ENCODE measurements at places on chromosomes 2 and 18.

DNA sequence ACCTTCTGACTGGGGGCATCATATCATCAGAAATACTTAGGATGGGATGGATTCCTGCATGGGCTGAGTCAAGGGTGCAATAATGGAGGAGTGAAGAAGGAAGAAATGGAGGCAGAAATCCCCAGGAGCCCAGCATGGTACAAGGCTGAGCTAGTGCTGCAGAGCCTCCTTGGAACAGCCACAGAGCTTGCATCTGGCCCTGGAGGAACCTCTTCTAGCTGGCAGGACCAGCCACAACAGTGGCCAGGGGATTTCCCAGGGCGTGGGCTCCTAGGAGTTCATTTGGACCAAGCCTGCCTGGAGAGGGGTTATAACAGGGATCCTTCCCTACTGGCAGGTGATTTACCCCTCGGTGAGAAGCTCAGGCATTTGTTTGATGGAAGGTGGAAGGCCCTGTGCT, 4.7 kb upstream of the IL37 start:
- no peak for DNase-seq
- peaks cover 7% of the 10 kb centered on the region for H3K27me3 ChIP-seq
- H3K4me1 ChIP-seq: no peaks in the 10 kb centered on the region
- no peaks in the 10 kb centered on the region for H3K36me3 ChIP-seq

DNA sequence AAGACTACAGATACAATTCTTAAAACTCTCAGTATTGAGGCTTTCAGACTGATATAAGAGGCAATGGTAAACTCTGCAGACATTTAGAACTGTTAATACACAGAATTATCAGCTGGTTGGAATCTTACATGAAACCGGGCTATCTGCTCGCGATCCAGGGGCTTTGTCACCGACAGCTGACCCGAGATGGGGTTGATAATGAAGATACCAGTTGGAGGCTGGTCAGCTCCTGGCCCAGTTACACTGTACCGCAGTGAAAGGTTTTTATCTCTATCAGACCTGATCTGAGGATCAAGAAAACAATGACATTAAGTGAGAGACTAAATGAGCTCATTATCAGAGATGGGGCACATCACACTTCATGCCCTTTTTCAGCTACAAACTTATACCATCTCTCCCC, 167.3 kb downstream of the CDH2 start:
- H3K36me3 ChIP-seq: peaks cover 8% of the 10 kb centered on the region
- peaks cover 56% of the 10 kb centered on the region for H3K4me1 ChIP-seq
- H3K27ac ChIP-seq: peak overlapping the region; percentile 34
- H3K4me3 ChIP-seq: no peak overlapping the region
- no peaks in the 10 kb centered on the region for H3K27me3 ChIP-seq

- H3K4me3 ChIP-seq: no peak overlapping the region
- H3K4me1 ChIP-seq: no peaks in the 10 kb centered on the region
- no peak overlapping the region for H3K27ac ChIP-seq
- peaks cover 1% of the 10 kb centered on the region for H3K36me3 ChIP-seq
Measured at GRCh38 chr2:70726947-70727725, 40.9 kb downstream of the ADD2 start.

- no peaks in the 10 kb centered on the region for H3K36me3 ChIP-seq
- H3K27me3 ChIP-seq: no peaks in the 10 kb centered on the region
- no peak overlapping the region for H3K27ac ChIP-seq
- H3K4me3 ChIP-seq: no peak overlapping the region
- peaks cover 63% of the 10 kb centered on the region for H3K4me1 ChIP-seq
- no peak for DNase-seq
Measured at GRCh38 chr2:39432701-39433100, 4.4 kb downstream of the MAP4K3 start.

DNA sequence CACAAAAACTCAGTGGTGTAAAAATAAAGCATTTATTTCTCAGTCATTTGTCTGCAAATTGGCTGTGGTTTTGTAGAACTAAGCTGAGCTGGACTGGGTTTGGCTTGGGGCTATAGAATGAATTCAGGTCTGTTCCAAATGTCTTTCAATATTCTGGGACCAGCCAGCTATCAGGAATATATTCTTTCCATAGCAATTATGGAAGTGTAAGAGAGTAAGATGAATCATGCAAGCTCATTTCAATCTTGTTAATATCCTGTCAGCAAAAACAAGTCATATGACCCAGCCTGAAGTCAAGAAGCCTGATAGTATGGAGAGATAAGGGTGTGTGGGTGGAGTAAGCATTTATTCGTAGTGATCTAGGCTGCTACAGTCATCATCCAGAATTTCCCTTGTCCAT, 481.0 kb upstream of the CDH2 start:
- peaks cover 4% of the 10 kb centered on the region for H3K27me3 ChIP-seq
- no peak overlapping the region for H3K4me3 ChIP-seq
- peaks cover 4% of the 10 kb centered on the region for H3K4me1 ChIP-seq
- no peak for DNase-seq
- H3K36me3 ChIP-seq: no peaks in the 10 kb centered on the region

GRCh38 chr18:34764451-34764850, 54.4 kb downstream of the DTNA start:
- no peaks in the 10 kb centered on the region for H3K27me3 ChIP-seq
- no peaks in the 10 kb centered on the region for H3K36me3 ChIP-seq
- no peak overlapping the region for H3K27ac ChIP-seq
- no peak overlapping the region for H3K4me3 ChIP-seq
- peaks cover 20% of the 10 kb centered on the region for H3K4me1 ChIP-seq

DNA sequence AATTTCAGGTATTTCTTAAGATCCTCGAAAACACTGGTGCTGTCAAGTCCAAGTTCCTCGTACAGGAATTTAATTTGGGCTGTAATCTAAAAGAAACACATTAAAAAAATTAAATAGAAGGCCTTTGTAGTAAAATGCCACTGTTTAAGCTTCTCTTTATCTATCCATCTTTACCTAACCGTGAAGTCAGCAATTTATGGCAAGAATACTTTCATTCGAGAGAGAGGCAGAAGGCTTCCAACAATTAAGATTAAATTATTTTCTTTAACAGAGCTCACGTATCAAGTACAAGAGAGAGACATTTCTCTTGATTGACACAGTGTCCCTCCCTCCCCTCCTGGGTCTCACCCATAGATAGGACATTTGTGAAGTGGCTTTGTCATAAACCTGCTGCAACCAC, 39.9 kb downstream of the PREPL start:
- H3K27ac ChIP-seq: no peak overlapping the region
- peaks cover 15% of the 10 kb centered on the region for H3K4me1 ChIP-seq
- no peak for DNase-seq
- no peaks in the 10 kb centered on the region for H3K27me3 ChIP-seq
- no peak overlapping the region for H3K4me3 ChIP-seq

- peaks cover 45% of the 10 kb centered on the region for H3K36me3 ChIP-seq
- no peak overlapping the region for H3K4me3 ChIP-seq
- H3K27ac ChIP-seq: peak overlapping the region; percentile 57
- H3K27me3 ChIP-seq: no peaks in the 10 kb centered on the region
- DNase-seq: no peak
Measured at GRCh38 chr18:10689236-10690034, 163.6 kb downstream of the NAPG start.

GRCh38 chr2:39845460-39846146, 66.5 kb upstream of the THUMPD2 start:
- H3K4me1 ChIP-seq: no peaks in the 10 kb centered on the region
- H3K4me3 ChIP-seq: no peak overlapping the region
- H3K36me3 ChIP-seq: no peaks in the 10 kb centered on the region
- no peak overlapping the region for H3K27ac ChIP-seq
- no peak for DNase-seq

DNA sequence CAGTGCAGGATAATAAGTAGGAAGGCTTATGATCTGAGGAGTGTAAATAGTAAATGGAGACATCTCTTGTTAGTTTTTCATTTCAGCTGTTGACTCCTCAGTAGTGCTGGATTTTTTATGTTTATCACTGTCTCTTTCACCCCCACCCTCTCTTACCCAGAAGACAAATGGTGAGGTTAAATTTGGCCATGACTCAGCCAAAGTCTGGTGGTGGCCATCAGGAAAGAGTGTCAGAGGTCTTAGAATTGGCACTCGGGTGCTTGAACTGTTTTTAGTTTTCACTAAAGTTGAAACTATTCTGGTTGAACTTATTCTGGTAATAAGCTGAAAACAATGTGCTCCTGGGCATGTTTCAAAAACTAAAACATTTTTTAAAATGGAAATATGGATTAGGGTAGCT, 123.3 kb downstream of the FHOD3 start:
- peaks cover 28% of the 10 kb centered on the region for H3K4me1 ChIP-seq
- no peak for DNase-seq
- no peaks in the 10 kb centered on the region for H3K36me3 ChIP-seq
- H3K27ac ChIP-seq: no peak overlapping the region

DNA sequence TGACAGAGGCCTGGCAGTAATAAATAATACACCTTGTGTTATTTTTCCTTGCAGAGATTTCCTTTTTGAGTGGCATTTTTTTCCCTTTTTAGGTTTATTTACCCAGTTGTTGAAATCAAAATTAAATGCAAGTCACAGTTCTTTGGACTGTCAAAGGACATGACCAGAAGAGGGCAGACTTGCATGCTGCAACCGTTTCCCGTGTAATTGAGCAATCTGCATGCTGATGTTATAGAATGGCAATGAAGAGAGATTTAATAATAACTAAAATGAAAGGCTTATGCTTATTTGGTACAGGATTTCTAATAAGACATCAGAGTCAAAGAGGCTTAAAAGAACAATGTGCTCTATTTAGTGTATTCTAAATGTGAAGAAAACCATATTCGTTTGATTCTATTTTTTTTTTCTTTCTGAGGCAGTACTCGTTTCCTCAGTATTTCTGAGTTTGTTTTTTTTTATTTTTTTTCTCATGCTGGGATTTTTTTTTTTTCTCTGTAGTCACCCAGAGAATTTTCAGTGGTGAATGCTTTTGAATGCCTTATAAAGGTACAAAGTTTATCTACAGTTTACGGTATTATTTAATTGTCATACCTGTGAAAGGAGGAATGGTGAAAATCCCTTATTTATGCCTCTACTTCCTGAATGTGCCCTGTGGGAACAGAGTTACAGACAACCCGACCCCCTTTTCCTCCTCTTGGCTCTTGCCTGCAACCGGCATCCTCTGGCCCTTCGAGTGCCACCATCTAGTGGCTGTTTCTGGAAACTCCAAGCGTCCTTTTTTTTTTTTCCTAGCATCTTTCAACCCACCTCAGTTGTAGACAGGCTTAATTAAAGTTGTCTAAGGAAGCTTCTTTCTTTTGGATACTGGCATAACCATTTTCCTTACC, 368.5 kb downstream of the LRRTM1 start:
- peak overlapping the region; percentile 26 for H3K4me3 ChIP-seq
- peaks cover 8% of the 10 kb centered on the region for H3K4me1 ChIP-seq
- H3K27ac ChIP-seq: peak overlapping the region; percentile 71
- no peaks in the 10 kb centered on the region for H3K36me3 ChIP-seq

DNA sequence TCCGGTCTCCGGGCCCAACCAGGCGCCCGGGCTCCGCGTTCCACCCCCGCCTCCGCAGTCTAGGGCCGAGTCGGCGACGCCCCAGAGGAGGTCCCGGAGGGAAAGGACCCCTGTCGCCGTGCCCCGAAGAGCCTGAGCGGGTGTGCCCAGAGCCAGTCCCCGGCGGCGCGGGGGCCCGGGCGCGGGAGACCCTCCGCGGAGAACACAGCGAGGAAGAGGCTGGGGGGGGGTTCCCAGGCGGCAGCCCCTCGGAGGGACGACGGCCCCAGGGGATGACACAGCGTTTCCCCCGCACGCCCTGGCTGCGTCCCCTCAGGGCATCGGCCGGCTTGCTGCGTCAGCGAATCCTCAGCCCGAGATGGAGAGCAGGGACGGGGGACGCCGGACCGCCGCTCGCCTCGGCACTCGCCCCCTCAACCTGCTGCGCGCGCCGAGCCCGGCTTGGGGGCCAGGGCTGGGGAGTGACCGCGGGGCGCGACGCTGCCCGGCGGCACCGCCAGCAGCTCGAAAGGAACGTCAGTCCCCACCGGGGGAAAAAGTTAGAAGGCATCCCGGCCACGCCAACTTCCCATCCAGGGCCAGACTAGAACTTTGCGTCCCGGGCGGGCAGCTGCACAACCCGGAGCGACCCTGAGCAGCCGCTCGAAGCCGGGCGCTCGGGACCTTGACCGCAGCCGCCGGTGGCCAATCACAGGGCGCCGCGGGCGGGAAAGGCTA, 711 bp downstream of the SFXN5 start:
- H3K4me3 ChIP-seq: peak overlapping the region; percentile 85
- peak overlapping the region; percentile 89 for H3K27ac ChIP-seq
- H3K4me1 ChIP-seq: peaks cover 34% of the 10 kb centered on the region
- no peak for DNase-seq
- peaks cover 7% of the 10 kb centered on the region for H3K36me3 ChIP-seq

DNA sequence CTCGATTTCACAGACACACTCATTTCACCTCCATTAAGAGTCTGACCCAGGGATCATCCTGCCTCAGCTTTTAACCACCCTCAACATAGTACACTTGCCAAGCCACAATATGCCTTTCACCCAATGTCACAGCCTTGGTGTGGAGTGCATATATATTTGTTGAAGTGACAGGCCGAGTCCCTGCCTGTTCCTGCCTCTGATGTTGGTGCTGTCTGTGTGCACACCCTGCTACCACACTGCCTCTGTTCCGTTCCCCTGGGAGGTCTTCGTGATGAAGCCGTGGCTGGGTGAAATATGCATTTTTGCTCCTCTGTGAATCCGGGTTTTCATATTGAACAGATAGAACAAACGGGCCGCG, 90.3 kb downstream of the RNF144A start:
- no peaks in the 10 kb centered on the region for H3K27me3 ChIP-seq
- no peak for DNase-seq
- H3K4me1 ChIP-seq: peaks cover 43% of the 10 kb centered on the region
- no peaks in the 10 kb centered on the region for H3K36me3 ChIP-seq

- no peak overlapping the region for H3K4me3 ChIP-seq
- DNase-seq: no peak
- H3K36me3 ChIP-seq: no peaks in the 10 kb centered on the region
- peaks cover 26% of the 10 kb centered on the region for H3K27me3 ChIP-seq
- H3K27ac ChIP-seq: no peak overlapping the region
- no peaks in the 10 kb centered on the region for H3K4me1 ChIP-seq
Measured at GRCh38 chr2:98301469-98301868, 44.8 kb upstream of the CNGA3 start.

DNA sequence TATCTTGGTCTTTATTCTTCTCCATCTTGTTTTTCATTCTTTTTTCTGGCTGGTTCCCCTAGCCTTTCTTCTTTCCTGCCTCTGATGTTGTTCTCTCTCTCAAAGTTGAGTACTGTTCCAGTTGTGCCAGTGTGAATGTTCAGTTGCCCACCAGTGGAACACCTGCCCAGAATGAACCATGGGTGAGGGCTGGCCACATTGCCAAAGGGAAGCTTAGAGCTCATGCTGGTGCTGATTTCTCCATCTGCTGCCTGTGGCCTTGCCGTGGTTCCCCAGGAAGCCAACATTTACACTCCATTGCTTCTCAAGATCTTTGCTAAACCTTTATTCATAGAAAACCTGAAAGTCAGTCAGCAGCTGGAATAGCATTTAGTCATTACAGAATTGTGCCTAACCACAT, 99.1 kb upstream of the MC2R start:
- H3K27me3 ChIP-seq: no peaks in the 10 kb centered on the region
- no peaks in the 10 kb centered on the region for H3K4me1 ChIP-seq
- H3K36me3 ChIP-seq: no peaks in the 10 kb centered on the region
- no peak overlapping the region for H3K27ac ChIP-seq
- no peak overlapping the region for H3K4me3 ChIP-seq
- no peak for DNase-seq

All from chondrocyte (in vitro differentiated cells).